Iris pigment epithelial cell (primary cell): ENCODE measurements at places on chromosomes 5 and 9.

GRCh38 chr5:150570333-150570732, 62.4 kb downstream of the NDST1 start:
- no peak for DNase-seq

GRCh38 chr5:79133121-79133656, 21.6 kb downstream of the BHMT start:
- peak; percentile 47 for DNase-seq

GRCh38 chr5:80867233-80867632, 92.9 kb upstream of the RASGRF2 start:
- peak; percentile 69 for DNase-seq

GRCh38 chr9:136204838-136205706, at the start of gene LHX3:
TSS of gene LHX3 (minus strand) at chr9:136205128. CDS start at chr9:136205012, 116 bp downstream.
- no peak for DNase-seq

DNA sequence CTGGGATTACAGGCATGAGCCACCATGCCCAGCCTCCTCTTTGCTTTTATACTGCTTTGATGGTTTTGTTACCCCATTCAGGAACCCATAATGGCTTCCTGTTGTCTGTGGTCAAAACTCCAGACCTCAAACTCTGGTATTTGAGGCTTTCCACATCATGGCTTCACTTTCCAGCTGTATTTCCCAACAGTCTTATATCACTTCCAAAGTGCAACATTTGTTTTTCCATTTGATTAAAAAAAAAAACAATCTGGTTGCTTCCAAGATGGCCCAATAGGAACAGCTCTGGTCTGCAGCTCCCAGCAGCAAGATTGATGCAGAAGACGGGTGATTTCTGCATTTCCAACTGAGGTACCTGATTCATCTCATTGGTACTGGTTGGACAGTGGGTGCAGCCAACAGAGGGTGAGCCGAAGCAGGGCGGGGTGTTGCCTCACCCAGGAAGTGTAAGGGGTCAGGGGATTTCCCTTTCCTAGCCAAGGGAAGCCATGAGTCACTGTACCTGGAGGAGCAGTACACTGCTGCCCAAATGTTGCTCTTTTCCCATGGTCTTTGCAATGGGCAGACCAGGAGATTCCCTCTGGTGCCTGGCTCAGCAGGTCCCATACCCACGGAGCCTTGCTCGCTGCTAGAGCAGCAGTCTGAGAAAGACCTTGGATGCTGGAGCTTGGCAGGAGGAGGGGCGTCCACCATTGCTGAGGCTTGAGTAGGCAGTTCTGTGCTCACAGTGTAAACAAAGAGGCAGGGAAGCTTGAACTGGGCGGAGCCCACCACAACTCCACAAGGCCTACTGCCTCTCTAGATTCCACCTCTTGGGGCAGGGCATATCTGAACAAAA, 458.4 kb downstream of the KDM4C start:
- peak; percentile 27 for DNase-seq
